ENCODE measurements at places on chromosomes 1 and 21. TPM values are rescaled to one million over a fixed set of nuclear protein-coding genes. Genes with fewer than 3 reads are reported as not detected.

Gene NBPF4
- total RNA-seq, result not detected

Gene TFF2
- total RNA-seq, result not detected

Gene TMOD4
- total RNA-seq, result not detected

Gene SMCP
- total RNA-seq, result not detected

Gene TTC24
- total RNA-seq, result not detected

Gene COL16A1
- 79.1 TPM for total RNA-seq

Gene LRRC8C
- 47.8 TPM for total RNA-seq

Gene GBP5
- total RNA-seq, result 3.1 TPM

Gene DENND2C
- total RNA-seq, result 3.7 TPM

Gene ALG14
- total RNA-seq, result 1.7 TPM

Gene ALDH4A1
- total RNA-seq, result 167 TPM

Gene PRKCZ
- 1.9 TPM for total RNA-seq

Gene ORC1
- 0.19 TPM for total RNA-seq

Gene AADACL4
- total RNA-seq, result not detected

Gene PFKFB2
- total RNA-seq, result 5.7 TPM

Gene F5
- total RNA-seq, result 12.2 TPM

Gene KLF17
- total RNA-seq, result not detected

Gene KLHL20
- total RNA-seq, result 45.2 TPM

Gene MYOM3
- 0.94 TPM for total RNA-seq

Gene SYT6
- not detected for total RNA-seq

Gene FNBP1L
- total RNA-seq, result 41.6 TPM

Gene AKNAD1
- 1.3 TPM for total RNA-seq

Gene SLC35A3
- 30.6 TPM for total RNA-seq

Gene PLA2G2A
- total RNA-seq, result 393 TPM

Gene ABCG1
- total RNA-seq, result 15.0 TPM

Gene DENND2D
- 61.2 TPM for total RNA-seq

Gene RNU1-2
- total RNA-seq, result under 0.01 TPM

Gene CLIC6
- 19.8 TPM for total RNA-seq

Gene LCE1D
- total RNA-seq, result not detected

Gene DYNLT5
- total RNA-seq, result 0.51 TPM

Gene FABP3
- 18.8 TPM for total RNA-seq

Gene CRNN
- total RNA-seq, result not detected

Gene GPR37L1
- not detected for total RNA-seq

Gene FAM43B
- total RNA-seq, result not detected

Gene OR6K3
- total RNA-seq, result not detected

Gene RAB25
- total RNA-seq, result not detected

Gene LRRC8B
- 16.3 TPM for total RNA-seq

Gene DIO1
- not detected for total RNA-seq

Gene SWT1
- total RNA-seq, result 8.9 TPM

Gene ERO1B
- total RNA-seq, result 13.0 TPM

Gene MARK1
- 7.0 TPM for total RNA-seq

Gene CELA2B
- not detected for total RNA-seq

Gene IVL
- not detected for total RNA-seq

Gene INTS11
- total RNA-seq, result 59.8 TPM

Gene CAMK2N1
- total RNA-seq, result 4.6 TPM

Gene OR2L2
- total RNA-seq, result not detected

Gene FCGR3B
- 2.4 TPM for total RNA-seq

Gene DMRTA2
- not detected for total RNA-seq

Gene CNKSR1
- total RNA-seq, result not detected

Gene AVPR1B
- total RNA-seq, result not detected

Gene ZSWIM5
- 1.3 TPM for total RNA-seq

Gene GUCA2A
- 1.8 TPM for total RNA-seq

Measured in subcutaneous adipose tissue (tissue), 4 donors.